ENCODE measurements at places on chromosomes 6 and 20.
A peak's percentile ranks its signal among the peaks of the same experiment; 100 is the strongest.

GRCh38 chr6:5553767-5554166 lies 292.5 kb downstream of the FARS2 start:
- H3K4me1 ChIP-seq, result no peaks in the 10 kb centered on the region
- no peaks in the 10 kb centered on the region for H3K36me3 ChIP-seq
- no peaks in the 10 kb centered on the region for H3K27me3 ChIP-seq
- no peak overlapping the region for H3K4me3 ChIP-seq
- no peak for DNase-seq

DNA sequence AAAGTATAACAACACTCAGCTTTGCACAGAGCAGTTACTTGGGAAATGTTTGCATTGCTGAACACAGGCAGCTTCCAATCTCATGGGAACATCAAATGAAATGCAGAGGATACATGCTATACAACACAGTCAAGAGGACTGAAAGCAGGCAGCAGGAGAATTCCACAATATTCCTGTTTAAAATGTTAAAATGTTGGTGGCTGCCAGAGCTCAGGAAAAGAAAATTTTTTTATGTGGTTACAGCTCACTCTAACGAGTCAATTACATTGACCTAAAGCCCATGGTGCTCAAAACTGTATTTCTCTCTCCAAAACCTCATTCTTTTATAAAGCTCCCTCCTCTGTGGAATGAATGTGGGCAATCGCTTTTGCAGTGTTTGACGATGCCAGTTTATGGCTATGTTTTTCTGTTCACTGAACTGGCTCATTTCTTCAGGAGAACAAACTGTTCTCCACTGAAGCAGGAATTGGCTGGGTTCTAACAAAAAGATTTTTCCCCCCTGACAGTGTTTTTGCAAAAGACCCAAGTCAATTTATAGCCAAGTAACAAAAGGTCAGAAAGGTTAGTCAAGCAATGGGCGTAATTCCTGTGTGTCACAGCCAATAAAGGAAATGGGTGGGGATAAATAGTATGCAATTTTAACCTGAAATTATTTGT lies 69.0 kb downstream of the ZHX3 start:
- H3K27ac ChIP-seq, result peak overlapping the region; percentile 82
- H3K4me1 ChIP-seq, result peaks cover 33% of the 10 kb centered on the region
- H3K4me3 ChIP-seq, result no peak overlapping the region
- H3K36me3 ChIP-seq, result no peaks in the 10 kb centered on the region
- DNase-seq, result no peak

GRCh38 chr6:22008248-22008836 lies 288.5 kb downstream of the PRL start:
- no peaks in the 10 kb centered on the region for H3K27me3 ChIP-seq
- DNase-seq, result no peak
- H3K27ac ChIP-seq, result no peak overlapping the region
- H3K4me3 ChIP-seq, result no peak overlapping the region
- H3K4me1 ChIP-seq, result no peaks in the 10 kb centered on the region

DNA sequence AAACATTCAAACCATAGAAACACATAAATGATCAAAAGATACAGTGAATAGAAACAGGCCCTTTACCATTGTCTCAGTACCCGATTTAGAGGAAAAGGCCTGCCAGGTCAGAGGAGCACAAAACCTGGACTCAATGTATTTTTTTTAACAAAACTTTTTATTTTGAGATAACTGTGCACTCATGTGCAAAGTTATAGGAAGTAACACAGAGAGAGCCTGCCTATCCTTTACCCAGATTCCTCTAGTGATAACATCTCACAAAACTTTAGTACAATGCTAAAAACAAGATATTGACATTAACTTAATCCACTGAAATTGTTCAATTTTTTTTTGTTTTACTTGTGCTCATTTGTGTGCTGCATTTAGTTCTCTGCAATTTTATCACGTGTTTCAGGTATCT lies 36.8 kb upstream of the SAMD3 start:
- no peaks in the 10 kb centered on the region for H3K36me3 ChIP-seq
- DNase-seq, result no peak
- no peak overlapping the region for H3K27ac ChIP-seq
- H3K4me1 ChIP-seq, result no peaks in the 10 kb centered on the region

- no peaks in the 10 kb centered on the region for H3K27me3 ChIP-seq
- no peak for DNase-seq
- no peak overlapping the region for H3K4me3 ChIP-seq
- no peaks in the 10 kb centered on the region for H3K4me1 ChIP-seq
- no peaks in the 10 kb centered on the region for H3K36me3 ChIP-seq
Observed at GRCh38 chr6:38244869-38245268, 394.9 kb downstream of the BTBD9 start.

- no peak overlapping the region for H3K27ac ChIP-seq
- no peak overlapping the region for H3K4me3 ChIP-seq
- no peak for DNase-seq
Observed at GRCh38 chr6:126461045-126461444, 121.1 kb downstream of the CENPW start.

DNA sequence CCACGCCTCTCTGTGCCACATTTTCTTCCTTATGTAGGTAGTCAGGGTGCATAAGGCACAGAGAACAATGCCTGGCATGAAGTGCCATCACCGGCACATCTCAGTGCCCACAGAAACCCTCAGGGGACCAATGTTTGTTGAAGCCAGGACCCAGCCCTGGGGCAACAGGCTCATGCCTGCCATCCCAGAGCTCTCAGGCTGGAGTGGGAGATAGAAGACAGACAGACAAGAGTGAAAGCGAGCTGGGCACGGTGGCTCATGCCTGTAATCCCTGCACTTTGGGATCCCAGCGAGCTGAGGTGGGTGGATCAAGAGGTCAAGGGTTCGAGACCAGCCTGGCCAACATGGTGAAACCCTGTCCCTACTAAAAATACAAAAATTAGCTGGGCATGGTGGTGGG lies 13.5 kb downstream of the EFCAB8 start:
- H3K4me3 ChIP-seq, result no peak overlapping the region
- no peaks in the 10 kb centered on the region for H3K27me3 ChIP-seq
- H3K36me3 ChIP-seq, result no peaks in the 10 kb centered on the region
- no peaks in the 10 kb centered on the region for H3K4me1 ChIP-seq

- peak; percentile 78 for DNase-seq
- H3K4me3 ChIP-seq, result no peak overlapping the region
- H3K27me3 ChIP-seq, result no peaks in the 10 kb centered on the region
- peaks cover 5% of the 10 kb centered on the region for H3K36me3 ChIP-seq
Observed at GRCh38 chr20:278607-279571, 11.7 kb downstream of the C20orf96 start.

- no peaks in the 10 kb centered on the region for H3K36me3 ChIP-seq
- H3K27ac ChIP-seq, result no peak overlapping the region
- H3K4me3 ChIP-seq, result no peak overlapping the region
- no peaks in the 10 kb centered on the region for H3K27me3 ChIP-seq
- no peaks in the 10 kb centered on the region for H3K4me1 ChIP-seq
Observed at GRCh38 chr20:32528171-32528891, 56.8 kb downstream of the NOL4L start.

DNA sequence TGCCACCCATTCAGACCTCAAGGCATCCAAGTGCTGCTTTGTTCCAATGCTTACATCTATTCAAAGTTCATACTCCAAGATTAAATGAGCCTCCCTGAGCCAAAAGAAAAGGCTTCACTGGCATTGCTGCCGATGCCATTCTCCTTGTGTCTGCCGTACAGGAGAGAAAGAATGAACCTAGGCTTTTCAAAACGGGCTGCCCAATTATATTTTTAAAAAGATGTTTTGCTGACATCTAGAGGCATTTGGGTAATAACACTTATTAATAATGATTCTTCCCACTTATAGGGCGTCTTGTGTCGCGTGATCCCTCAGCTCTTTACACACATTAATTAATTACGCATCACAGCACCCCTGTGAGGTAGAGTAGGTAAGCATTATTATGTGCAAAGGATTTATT lies 545.6 kb downstream of the PKHD1 start:
- no peaks in the 10 kb centered on the region for H3K36me3 ChIP-seq
- H3K4me3 ChIP-seq, result no peak overlapping the region

GRCh38 chr6:134204031-134204430 lies 113.9 kb downstream of the SGK1 start:
- no peak overlapping the region for H3K27ac ChIP-seq
- no peak overlapping the region for H3K4me3 ChIP-seq
- DNase-seq, result no peak
- H3K4me1 ChIP-seq, result no peaks in the 10 kb centered on the region
- no peaks in the 10 kb centered on the region for H3K27me3 ChIP-seq

DNA sequence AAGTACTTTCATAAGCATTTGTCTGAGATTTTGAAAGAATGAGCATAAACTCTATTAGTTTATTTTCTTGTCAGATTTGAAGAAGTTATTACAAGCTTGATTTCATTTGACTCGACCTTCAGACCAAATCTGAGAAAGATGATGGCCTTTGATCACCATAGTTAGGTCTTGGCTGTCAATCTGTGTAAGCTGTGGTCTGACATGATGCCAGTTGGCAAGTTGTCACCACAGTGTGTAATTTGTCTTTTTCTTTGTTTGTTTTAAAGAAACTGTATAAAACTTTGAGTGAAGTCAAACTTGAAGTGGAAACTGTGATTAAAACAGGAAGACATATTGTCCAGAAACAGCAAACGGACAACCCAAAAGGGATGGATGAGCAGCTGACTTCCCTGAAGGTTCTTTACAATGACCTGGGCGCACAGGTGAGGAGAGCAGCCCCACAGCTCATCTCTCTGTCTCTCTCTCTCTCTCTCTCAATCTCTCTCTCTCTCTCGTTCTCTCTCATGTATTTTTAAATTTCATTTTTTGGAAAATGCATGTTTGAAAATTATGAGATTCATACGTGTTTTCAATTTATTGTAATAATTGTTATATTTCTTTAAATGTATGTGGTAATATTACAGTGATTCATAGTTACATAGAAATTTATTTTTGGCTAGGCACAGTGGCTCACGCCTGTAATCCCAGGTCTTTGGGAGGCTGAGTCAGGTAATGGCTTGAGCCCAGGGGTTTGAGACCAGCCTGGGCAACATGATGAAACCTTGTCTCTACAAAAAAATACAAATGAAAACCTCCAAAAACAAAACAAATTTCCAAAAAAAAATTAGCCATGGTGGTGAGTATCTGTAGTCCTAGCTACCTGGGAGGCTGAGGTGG lies 208.1 kb downstream of the UTRN start:
- no peak overlapping the region for H3K27ac ChIP-seq
- no peak for DNase-seq
- no peak overlapping the region for H3K4me3 ChIP-seq
- no peaks in the 10 kb centered on the region for H3K27me3 ChIP-seq

GRCh38 chr6:89952686-89953085 lies 58.4 kb downstream of the GJA10 start:
- H3K4me1 ChIP-seq, result no peaks in the 10 kb centered on the region
- H3K27me3 ChIP-seq, result no peaks in the 10 kb centered on the region
- DNase-seq, result no peak
- H3K4me3 ChIP-seq, result no peak overlapping the region

- H3K27ac ChIP-seq, result no peak overlapping the region
- no peaks in the 10 kb centered on the region for H3K36me3 ChIP-seq
- DNase-seq, result no peak
- H3K4me3 ChIP-seq, result no peak overlapping the region
- no peaks in the 10 kb centered on the region for H3K4me1 ChIP-seq
- H3K27me3 ChIP-seq, result no peaks in the 10 kb centered on the region
Observed at GRCh38 chr6:105646391-105646867, 243.5 kb upstream of the PREP start.

DNA sequence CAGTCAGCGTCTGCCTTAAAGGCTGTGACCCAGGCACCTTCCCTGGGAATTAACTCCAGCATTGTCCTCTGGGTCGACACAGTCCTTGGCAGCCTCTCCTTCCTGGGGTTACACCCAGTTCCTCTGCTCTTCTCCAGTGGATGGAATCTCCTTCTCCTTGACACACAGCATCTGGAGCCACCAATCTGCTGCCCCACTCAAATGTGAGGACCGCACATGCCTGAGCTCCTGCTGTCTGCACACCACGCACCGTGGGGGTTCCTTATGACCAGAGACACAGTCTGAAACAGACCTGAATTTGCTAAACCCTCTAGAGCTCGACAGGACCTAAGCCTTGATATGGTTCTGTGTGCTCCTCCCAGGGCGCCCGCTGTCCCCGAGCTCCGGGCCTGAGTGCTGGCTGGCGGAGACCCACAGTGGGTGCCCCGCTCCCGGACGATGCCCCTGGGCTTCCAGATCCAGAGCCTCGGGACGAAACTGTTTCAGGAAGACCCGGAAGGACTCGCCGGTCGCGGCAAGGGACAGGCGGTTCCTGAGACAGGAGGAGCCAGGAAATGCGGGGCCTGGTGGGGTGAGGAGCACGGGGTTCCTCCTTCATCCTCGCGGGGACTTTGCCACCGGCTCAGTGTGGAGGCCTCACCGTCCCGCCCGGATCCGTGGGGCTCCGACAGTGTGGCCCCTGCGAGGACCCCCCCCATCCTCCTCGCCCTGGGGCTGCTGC lies 2.5 kb upstream of the RAET1G start:
- H3K36me3 ChIP-seq, result no peaks in the 10 kb centered on the region
- H3K4me1 ChIP-seq, result peaks cover 4% of the 10 kb centered on the region
- no peak for DNase-seq
- H3K4me3 ChIP-seq, result peak overlapping the region; percentile 43
- H3K27me3 ChIP-seq, result no peaks in the 10 kb centered on the region

DNA sequence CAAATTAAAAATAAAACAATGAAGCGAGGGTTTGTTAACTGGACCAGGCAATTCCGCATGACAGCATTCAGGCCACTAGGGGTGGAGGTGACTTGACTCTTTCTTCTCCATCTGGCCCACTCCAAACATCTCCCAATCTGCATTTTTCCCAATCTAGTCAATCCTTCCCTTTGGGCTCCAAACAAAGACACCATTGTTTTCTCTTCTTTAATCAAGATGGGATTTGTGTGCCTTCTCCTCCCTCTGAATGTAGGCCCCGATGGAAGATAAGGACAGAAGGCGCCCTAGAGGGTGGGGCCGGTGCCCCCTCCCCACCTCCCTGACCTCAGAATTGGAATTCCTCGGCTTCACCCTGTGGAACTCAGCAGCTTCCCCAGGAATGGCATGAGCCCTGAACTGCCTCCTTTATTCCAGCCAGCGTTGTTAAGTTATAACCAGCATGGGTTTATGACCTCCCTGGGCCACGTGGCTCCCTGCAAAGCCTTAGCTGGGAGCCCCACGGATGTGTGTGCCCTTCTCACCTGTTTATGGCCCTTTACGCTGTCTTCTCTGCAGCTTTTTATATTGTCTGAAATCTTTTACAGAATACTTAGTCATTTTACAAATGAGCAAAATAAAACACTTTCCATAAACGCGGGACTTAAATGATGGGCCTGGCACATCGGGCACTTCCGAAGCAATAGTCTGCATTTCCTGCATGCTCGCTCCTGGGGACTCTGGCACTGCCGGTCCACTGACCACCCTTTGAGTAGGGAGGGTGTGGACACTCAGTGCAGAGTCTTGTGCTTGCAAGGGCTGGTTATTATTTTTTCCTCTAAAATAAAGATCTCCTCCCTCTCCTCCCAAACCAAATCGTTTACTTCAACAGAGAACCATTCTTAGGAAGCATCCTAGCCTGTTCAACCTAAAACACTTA lies 24.5 kb downstream of the OVOL2 start:
- H3K27ac ChIP-seq, result no peak overlapping the region
- no peaks in the 10 kb centered on the region for H3K27me3 ChIP-seq
- DNase-seq, result no peak
- no peaks in the 10 kb centered on the region for H3K36me3 ChIP-seq

- no peak overlapping the region for H3K27ac ChIP-seq
- no peaks in the 10 kb centered on the region for H3K4me1 ChIP-seq
- peaks cover 14% of the 10 kb centered on the region for H3K27me3 ChIP-seq
- DNase-seq, result no peak
- no peak overlapping the region for H3K4me3 ChIP-seq
- no peaks in the 10 kb centered on the region for H3K36me3 ChIP-seq
Observed at GRCh38 chr6:98824902-98825599, 9.3 kb upstream of the POU3F2 start.
